Epithelial cell of esophagus (primary cell): ENCODE measurements at places on chromosomes 7 and 10.

DNA sequence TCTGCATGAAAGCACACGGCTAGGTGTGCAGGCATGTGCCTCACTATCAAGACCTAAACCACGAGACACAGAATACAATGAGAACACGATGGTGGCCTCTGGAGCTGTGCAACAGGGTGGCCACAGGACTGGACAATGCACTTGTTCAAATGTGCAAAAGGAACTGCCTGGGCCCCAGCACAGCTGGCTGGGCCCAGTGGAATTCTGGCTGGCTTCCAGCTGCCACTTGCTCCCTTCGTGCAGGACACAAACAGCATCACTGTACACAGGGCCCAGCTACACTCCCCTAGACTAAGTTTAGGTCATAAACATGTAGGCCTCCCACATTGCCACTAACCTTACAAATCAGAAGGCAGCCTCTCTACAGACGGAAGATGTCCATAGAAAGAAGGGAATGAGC is 23.4 kb downstream of the DOCK4 start:
- no peak for DNase-seq

DNA sequence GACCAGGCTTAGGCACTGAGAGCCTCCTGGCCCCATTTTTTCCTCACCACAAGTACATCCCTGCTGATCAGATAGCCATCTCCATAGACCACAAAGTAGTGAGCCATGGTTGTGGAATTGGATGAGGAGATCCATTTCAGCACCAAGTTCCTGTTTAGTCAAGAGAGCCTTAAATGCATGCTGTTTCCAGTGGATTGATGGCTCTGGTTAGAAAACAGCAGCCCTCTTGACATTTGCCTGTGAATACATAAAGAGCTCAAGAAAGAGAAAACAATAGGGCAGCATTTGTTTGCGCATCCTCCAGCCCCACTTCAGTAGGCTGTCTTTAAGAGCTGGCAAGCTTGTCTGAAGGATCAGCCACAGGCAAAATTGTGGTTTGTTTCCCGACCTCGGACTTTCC is 251.2 kb downstream of the POU6F2 start:
- no peak for DNase-seq

DNA sequence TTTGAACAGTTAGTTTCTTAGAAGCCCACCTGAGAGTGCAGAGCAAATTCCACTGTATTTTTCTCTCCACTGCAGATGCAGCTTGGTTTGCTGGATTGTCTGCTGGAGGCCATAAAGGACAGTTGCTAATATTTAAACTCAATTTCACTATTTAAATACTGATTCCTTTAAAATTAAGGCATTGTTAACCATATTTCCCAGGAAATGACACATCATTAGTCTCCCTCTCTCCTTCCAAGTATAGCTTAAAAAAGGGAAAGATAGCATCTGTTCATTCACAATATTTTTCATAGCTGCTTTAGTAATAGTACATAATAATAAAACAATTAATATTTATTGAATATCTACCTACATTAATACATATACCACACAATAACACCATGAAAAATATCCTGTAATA is 252.9 kb downstream of the HGF start:
- no peak for DNase-seq

DNA sequence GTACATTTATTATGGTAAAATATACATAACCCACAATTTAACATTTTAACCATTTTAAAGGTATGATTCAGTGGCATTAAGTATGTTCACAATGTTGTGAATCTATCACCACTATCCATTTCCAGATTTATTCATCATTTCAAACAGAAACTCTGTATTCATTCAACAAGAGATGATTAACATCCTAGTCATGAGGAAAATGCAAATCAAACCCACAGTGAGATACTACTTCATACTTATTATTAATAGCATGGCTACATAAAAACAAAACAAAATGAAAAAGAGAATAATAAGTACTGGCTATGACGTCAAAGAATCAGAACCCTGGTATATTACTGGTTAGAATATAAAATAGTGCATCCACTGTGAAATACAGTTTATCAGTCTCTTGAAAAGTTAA is 386.6 kb upstream of the POM121L12 start:
- peak; percentile 21 for DNase-seq

DNA sequence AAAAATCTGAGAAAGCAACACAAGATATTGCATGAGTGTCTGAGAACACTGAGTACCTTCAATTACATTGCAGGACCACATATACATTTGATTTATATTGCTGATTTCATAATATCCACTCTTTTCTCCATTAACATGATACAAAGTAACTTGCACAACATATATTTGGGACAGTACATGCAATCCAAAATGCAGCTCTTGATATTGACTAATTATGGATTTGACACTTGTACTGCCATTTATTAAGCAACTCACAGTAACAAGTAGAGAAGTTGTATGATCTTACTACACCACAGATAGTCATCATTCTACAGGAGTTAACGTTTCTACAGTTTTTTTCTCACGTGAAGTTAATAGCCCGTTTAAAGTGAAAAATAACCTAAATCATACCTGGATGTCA is 46.7 kb downstream of the USP6NL start:
- DNase-seq, result no peak

- no peak for DNase-seq
These were observed 42.2 kb upstream of the OPALIN start for GRCh38 chr10:96401036-96401435.

DNA sequence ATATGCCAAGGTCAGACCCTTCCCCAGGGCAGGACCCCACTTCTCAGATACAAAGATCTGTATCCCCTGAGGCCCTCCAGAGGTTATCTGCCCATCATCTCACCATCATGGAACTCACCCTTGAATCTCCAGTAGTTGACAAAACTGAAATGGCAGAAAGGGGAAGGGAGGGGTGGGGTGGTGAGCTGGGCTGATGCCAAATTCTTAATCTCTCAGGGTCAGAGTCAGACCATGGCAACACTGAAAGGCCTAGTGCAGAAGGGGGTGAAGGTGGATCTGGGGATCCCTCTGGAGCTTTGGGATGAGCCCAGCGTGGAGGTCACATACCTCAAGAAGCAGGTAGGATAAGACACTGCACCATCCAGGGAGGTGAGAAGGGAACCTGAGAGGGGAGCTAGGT is 3.1 kb downstream of the CNPY4 start:
- DNase-seq, result no peak

GRCh38 chr10:21317902-21318301 is 207.6 kb downstream of the SKIDA1 start:
- DNase-seq, result no peak

DNA sequence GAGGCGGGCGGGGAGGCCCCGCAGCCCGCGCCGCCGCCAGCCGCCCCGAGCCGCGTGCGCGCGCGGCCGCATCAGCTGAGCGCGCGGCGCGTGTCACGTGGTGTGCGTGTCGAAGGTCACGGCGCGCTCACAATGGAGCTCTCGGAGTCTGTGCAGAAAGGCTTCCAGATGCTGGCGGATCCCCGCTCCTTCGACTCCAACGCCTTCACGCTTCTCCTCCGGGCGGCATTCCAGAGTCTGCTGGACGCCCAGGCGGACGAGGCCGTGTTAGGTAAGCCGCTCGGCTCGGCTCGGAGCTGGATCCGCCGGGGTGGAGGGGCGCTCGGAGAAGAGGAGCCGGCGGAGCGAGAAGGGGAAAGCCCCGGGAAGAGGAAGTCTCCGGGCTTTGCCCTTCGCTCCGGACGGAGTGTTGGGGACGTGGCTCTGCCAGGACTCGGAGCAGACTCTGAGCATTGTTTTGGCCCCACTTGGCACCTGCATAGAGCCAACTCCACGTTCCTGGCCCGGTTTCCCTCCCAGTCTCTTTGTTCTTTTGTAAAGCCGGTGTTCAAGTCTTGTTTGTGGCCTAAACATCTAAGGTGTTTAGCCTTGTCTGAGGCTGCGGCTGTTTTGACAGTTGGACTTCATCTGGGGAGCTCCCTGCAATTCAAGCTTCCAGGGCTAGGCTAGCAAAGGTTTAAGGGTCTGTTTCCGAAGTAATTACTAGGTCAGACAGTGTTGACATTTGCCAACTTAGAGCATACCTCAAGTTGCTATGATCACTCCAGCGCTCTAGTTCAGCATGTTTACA is at the start of gene COMMD3:
TSS of gene COMMD3 (plus strand) at position 103 of the 790 bp plus-strand sequence. CDS start at position 133, 30 bp downstream.
- peak; percentile 88 for DNase-seq

GRCh38 chr7:920351-921070 is 34.0 kb downstream of the ADAP1 start:
- no peak for DNase-seq

DNA sequence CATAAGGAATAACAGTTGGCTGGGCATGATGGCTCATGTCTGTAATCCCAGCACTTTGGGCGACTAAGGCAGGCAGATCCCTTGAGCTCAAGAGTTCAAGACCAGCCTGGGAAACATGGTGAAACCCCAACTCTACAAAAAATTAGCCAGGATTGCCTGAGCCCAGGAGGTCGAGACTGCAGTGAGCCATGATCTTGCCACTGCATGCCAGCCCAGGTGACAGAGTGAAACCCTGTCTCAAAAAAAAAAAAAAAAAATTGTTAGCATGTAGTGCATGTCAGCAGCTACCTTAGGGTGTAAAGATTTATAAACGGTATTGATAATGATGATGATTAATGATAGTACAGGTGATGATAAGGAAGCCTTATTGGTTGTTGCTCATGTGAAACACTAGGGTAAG is 331.2 kb upstream of the FZD1 start:
- no peak for DNase-seq

DNA sequence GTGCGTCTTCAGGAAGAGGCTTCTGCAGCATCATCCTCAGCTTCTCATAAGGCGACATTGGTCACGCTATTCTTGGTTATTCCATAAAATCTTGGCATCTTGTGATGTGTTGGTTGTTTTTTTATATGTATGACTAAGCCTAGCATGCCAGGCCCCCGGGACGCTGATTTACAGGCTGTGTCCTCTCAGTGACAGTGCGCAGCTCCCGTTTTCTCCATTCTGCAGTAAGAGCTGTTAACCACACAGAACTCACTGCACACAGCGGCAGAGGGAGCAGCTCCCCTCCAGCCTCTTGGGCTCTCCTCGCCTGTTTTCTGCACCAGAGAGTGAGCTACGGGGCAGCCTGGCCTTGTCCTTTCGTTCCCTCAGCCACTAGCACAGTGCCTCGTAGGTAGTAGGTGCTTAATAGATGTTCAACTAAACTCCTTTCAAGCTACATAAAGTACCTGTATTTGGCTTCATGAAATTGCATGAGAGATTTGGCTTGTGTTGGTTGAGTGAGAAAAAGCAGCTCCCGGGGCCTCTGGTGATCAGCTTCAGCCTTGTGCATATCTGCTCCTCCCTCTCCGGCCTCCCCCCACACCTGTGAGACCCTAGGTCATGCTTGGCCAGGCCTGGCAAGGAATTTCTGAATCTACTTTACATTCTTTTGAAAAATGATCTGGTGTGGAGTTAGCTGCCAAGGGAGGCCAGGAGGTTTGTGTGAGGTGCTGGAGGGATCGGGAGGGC is 116.2 kb downstream of the WDR37 start:
- no peak for DNase-seq

DNA sequence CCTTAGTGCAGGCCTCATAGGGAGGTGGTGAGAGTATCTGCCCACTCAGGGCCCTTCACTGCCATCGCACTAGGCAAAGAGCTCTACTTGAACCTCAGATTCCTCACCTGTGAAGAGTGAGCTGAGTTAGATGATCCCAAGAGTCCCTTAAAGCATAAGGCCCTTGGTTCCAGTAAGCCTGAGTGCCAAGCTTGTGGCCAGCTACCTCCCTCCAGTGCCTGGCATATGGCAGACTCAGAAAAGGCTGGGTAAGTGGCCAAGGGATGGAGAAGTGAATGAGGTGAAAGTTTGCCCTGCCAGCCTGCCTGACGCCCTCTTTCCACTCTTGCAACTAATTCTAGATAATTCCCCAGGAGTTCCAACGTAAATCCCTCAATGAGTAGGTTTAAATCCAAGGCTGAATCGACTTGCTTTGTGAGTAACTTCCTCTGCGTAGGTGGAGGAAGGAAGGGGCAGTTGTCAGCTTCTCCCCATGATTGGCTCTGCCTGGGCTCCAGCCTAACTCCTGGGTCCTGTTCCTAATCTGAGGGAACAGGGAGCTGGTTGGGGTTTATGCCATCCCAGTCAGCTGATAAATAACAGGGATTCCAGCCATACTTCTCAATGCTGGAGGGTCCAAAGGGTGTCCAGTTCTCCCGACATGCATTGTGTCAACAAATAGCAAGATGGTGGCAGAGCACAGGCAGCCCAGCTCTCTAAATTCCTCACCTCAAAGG is 14.2 kb downstream of the DUSP5 start:
- DNase-seq, result no peak

- DNase-seq, result no peak
These were observed 113.3 kb upstream of the PRPS1L1 start for GRCh38 chr7:18140943-18141342.

DNA sequence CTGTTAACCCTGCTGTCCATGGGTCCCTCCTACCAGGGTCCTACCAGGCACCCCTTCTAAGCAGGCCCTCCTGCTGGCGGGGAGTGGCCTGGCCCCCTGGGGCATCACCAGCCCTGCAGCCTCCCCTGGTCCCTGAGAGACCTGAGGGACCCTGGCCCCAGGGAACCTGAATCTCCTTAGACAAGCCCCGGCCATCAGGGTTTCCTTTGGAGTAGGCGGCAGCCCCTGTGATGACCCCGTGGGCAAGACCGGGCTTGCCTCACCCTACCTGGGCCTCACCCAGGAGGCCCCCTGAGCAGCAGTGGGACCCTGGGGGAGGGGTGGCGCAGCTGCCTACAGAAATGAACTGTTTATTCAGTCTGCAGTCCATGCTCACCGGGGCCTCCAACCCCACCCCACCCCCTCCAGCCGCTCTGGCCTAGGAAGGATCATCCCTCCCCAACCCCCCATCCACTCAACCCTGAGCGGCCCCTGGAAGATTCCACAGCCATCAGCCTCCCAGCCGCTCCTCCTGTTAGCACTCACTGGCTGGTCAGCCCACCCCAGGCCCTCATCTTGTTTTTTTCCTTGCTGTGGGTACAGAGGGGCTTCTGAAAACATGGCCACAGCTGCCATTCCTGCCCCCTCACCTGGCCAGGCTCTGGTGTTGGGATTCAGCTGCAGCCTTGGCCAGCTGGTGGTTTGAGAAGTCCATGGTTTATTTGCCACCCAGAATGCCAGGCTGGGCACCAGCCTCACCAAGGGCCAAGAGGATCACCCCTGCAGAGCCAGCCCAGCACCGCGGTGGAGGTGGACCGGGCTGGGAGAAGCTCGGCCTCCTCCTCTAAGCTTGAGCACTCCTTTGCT is 34.8 kb upstream of the CHST15 start:
- no peak for DNase-seq

- DNase-seq, result no peak
These were observed 381.3 kb downstream of the KCNMA1 start for GRCh38 chr10:77256346-77256745.

DNA sequence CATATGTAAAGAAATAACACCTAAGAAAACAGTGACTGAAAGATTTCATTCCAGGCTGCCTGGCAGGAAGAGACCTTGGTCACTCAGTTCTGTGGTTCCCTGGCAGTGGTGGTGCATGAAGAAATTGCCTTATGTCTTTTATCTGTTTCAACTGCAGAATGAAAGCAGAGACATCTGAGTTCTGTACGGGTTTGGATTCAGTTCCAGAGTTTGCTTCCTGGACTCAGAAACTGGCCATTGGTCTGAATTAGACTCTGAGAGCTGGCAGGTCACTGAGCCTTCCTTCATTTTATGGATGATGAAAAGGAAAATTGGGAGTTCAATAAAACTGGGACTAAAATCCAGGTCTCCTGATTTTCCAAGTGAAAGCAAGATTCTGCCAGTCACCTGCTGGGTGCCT is 428.9 kb upstream of the AUTS2 start:
- DNase-seq, result no peak

- DNase-seq, result no peak
These were observed 10.8 kb downstream of the GNA12 start for GRCh38 chr7:2833083-2833910.

GRCh38 chr7:136386876-136387275 is 409.7 kb upstream of the MTPN start:
- DNase-seq, result peak; percentile 5
